ENCODE measurements at places on chromosomes 7 and 10. TPM values are rescaled to one million over a fixed set of nuclear protein-coding genes. Genes with fewer than 3 reads are reported as not detected.

GRCh38 chr10:11275651-11276050 is 258.0 kb downstream of the CELF2 start:
- DNase-seq, result no peak

GRCh38 chr7:26011039-26011696 is 140.8 kb upstream of the NFE2L3 start:
- no peak for DNase-seq

GRCh38 chr7:106915873-106916272 is 50.8 kb downstream of the PIK3CG start:
- DNase-seq, result no peak

TAS2R41 gene
- 0.93 TPM for total RNA-seq

WDFY4 gene
- total RNA-seq, result 2.6 TPM
